ENCODE measurements at places on chromosomes 6 and 20. TPM values are rescaled to one million over a fixed set of nuclear protein-coding genes. Genes with fewer than 3 reads are reported as not detected.

CST7 gene
- 83.1 TPM for total RNA-seq

COL10A1 gene
- total RNA-seq = not detected

ATF6B gene
- 67.4 TPM for total RNA-seq

ZNF311 gene
- 1.3 TPM for total RNA-seq

COL19A1 gene
- total RNA-seq = 0.19 TPM

MACROD2 gene
- total RNA-seq = not detected

TAPBP gene
- total RNA-seq = 202 TPM

ZSCAN31 gene
- total RNA-seq = 0.77 TPM

EPPIN gene
- total RNA-seq = not detected

GINS1 gene
- 31.5 TPM for total RNA-seq

Data from activated CD4-positive, alpha-beta memory T cell treated with anti-CD3 and anti-CD28 coated beads for 36 hours (primary cell).